ENCODE measurements at places on chromosomes 2 and 18.
A peak's percentile ranks its signal among the peaks of the same experiment; 100 is the strongest.

DNA sequence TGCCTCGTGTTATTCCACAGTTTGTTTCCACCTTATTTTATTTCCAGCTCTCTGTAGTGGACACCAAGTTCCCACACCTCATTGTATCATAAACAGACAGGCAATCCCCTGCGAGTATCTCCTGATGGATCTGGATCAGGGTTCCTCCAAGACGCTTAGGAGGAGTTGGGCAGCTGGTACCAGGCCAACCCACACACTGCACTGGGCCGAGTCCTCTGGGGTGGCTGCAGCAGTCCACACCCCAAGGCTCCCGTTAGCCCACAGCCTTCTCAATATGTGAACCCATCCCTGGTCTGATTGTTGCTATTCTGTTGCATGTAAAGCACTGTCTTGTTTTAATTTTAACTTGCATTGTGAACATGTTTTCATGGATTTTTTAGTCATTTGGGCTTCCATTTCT, 178.8 kb upstream of the RAB6C start:
- DNase-seq: no peak

GRCh38 chr2:233091595-233092375, 31.6 kb downstream of the INPP5D start:
- DNase-seq: no peak

GRCh38 chr2:194954218-194954617, 702.8 kb upstream of the SLC39A10 start:
- DNase-seq: no peak

DNA sequence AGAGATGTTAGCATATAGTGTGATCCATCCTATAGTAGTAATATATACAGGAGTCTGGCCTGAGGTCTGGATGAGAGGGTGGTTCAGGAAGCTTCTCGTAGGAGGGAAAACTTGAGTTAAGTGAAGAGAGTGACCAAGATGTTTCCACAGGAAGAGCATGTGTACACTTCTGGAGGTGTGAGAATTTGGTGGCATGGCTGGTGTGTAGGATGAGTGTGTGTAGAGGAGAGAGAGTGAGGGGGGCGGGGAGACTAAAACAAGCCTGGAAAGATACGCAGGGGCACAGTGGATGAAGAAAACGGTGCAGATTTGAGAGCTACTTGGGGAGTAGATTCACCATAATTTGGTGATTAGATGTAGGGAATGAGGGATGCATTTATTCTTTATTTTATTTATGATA, 43.5 kb upstream of the CTLA4 start:
- DNase-seq: no peak

GRCh38 chr18:62566199-62566598, 43.4 kb downstream of the ZCCHC2 start:
- no peak for DNase-seq

DNA sequence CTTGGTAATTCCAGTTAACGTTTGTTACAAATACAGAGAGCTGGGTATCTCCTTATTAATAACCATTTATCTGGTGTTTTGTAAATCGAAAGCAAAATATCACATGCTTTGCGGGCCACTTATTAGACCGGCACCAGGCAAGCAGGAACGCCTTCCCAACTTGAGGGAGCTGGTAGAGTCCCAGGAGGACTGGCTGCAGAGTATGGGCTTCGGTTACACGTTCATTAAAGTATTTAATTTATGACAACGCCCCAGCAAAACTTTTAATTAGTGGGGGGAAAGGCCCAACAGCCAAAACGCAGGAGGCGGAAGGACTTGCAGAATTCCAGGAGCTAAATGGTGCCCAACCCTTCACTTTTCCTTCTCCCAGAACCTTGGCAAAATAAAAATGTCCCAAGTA, 3.7 kb downstream of the SMAD7 start:
- no peak for DNase-seq

GRCh38 chr18:12929477-12930083, 18.2 kb upstream of the SEH1L start:
- no peak for DNase-seq

DNA sequence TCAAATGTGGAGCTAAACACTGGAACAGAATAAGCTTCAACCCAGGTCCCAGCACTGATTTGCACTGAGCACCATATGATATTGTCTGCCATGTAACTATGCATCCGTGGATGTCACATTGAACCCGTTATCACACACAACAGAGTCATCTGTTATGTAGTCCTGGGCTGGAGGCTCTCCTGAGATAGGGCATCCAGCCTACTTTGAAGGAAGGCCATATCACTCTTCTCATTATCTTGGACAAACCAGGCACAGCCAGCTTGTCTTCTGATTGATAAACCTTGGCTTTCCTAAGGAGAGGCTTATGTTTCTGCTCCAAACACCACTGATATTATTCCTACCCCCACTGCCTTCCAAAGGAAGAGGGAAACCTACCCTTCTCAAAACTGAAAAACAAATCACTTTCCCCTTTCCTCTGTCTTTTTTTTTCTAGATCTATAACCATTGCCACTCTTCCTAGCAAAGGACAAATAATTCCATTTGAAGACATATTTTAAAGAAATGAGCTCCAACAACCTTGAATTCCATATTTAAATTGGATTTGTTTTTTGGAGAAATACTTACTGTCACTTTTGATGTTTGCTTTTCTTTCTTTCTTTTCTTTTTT, 16.4 kb downstream of the RSAD2 start:
- no peak for DNase-seq

- no peak for DNase-seq
Measured at GRCh38 chr2:158686210-158686691, 108.9 kb upstream of the DAPL1 start.

GRCh38 chr2:9968553-9969497, 17.3 kb downstream of the GRHL1 start:
- DNase-seq: no peak

GRCh38 chr2:11896386-11896785, 150.0 kb downstream of the LPIN1 start:
- DNase-seq: no peak

DNA sequence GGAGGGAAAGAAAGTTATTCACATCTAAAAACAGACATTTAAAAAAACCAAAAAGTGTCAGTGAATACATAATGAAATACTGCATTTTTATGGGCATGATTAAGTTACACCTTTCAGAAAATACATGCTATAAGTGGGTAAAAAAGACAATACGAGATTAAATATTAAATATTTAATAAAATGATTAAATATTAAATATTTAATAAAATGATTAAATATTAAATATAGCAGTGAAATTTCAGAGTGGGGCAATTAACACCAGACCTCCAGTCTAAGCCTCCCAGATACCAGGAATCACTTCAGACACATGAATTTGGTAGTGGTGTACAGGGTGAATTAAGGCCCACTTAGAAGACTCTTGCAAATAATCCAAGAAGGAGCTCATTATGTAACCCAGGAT, 15.5 kb downstream of the RBM43 start:
- DNase-seq: no peak

DNA sequence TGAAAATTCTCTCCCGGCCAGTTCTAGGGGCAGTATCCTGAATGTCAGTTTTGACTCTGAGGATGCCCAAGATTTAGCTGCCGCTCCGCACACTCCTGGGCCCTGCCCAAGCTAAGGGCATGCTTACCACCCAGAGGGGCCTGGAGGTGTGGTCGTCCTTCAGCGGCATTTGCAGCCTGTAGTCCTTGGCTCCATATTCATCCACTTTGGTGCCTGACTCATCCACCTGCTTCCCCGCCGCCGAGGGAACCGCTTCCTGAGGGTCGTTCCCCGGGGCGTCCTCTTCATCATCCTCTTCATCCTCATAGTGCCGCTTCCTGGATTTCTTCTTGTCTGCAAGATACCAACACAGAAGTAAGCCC, 577 bp downstream of the ERCC3 start:
- DNase-seq: peak; percentile 21

- no peak for DNase-seq
Measured at GRCh38 chr2:27018142-27018541, 14.6 kb upstream of the TMEM214 start.

DNA sequence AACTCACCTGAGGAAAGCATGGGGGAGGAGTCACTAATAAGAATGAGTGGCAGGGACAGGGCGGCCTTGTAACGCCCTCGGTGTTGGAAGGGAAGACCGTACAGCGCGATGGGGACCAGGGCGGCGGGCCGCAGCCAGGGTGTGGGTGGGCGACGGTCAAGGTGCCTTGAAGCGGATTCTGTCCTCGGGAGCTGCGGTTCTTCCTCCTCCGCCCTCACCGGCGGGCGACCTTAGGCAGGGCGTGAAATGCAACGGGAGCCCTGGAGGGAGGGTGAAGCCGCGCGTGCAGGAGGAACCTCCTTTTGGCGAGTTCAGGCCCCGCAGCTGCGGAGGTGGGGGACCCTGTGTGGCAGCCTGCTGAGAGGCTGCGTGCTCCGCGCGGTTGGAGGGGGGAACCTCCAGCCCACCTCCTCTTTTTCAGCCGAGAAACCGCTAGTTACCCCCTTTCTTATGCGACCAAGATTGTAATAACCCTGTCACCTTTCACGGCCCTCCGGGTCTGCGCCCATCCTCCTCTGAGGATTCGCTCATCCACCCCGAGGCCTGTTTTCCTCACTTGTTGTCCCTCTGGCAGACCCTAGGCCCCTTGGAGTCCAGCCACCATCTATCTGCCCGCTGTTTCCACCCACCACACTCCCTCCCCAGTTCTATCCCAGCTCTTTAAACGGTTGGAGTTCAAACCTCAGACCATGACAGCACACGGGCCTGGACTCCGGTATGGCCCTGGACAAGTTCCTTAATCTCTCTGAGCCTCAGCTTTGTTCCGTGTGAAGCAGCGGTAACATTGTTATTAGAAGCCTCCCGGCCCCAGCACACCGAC, 823 bp upstream of the RNU2-63P start:
- peak; percentile 26 for DNase-seq

DNA sequence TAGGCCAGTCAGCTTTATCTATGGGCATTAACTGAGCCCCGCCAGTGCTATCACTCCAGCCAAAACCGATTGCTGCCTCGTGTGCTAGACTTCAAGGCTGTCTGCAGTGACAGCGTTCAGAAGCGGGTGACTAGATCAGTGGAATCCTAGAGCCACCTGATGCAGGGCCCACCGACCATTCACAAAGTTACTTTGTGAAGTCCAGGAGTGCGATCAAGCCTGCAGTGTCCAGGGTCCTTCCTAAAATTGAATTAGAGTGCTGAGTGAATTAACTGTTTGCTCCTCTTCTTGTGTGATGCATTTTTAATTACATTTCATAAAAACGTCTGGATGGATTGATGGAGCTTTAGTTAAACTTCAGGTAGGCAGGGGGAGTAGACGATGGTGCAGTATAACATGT, 13.9 kb downstream of the PCARE start:
- DNase-seq: no peak

DNA sequence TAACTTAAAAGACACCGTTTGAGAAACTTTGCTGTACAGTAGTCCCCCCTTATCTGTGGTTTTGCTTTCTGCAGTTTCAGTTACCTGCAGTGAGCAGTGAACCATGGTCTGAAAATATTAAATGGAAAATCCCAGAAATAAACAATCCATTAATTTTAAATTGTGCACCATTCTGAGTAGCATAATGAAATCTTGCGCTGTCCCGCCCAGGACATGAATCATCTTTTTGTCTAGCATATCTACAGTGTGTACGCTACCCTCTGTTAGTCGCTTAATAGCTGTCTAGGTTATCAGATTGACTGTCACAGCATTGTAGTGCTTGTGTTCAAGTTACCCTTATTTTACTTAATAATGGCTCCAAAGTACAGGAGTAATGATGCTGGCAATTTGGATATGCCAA, 6.1 kb downstream of the ARPC2 start:
- DNase-seq: no peak

DNA sequence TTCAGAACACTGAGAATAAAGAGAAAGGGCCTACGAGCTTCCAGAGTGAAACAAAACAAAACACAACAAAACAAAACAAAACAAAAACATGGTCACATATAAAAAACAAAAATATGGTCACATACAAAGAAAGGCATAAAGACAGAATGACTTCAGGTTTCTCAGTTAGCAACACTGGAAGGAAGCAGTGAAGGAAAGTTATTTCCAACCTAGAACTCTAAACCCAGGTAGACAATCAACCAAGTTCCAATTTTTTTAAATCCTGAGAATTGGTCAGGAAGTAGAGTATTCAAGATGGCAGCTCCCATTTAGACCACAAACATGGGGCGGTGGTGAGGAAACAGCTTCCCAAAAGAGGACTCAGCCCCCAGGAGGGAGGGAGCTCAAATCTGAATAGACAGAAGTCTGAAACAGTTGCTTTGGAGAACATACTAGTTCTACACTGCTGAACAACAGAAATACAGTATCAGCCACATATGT, 9.1 kb downstream of the DRC1 start:
- DNase-seq: no peak

- DNase-seq: no peak
Measured at GRCh38 chr2:227783404-227784138, 30.1 kb upstream of the CCL20 start.

DNA sequence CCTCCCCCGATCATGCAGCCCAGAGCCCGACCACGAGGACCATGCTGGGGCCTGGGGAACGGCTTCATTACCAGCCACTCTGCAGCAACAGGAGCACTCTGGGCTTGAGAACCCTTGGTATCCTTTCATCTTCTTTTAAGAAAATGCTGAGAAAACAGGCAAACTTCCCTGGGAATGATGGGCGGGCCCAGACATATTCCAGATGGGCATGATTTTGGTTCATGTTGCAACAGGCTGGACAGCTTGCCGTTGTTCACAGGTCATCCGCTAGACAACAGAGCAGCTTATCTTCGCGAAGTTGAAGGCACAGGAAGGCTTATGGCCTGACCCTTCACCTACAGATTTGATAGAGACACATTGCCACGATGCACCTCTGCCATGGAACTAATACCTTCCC, 121.0 kb downstream of the KLHL29 start:
- DNase-seq: no peak

DNA sequence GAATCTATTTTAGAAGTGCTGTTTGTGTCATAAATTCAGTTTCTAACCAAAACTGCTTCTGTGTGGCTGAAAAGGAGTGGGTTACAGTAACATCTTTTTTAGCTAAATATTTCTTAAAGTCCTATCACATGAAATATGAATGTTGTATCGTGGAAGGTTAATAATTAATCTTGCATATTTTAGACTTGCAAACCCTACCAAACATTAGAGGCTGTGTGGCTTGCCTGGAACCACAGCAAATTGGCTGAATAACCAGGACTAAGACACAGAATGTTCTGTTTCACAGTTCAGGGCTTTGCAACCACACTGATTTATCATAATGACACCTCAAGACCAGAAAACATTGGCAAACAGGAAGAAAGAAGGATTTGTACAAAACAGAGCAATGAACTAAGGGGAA, 208.9 kb upstream of the CNTNAP5 start:
- no peak for DNase-seq

- DNase-seq: no peak
Measured at GRCh38 chr2:105761931-105762515, 17.3 kb downstream of the NCK2 start.

- DNase-seq: no peak
Measured at GRCh38 chr2:24947561-24948157, 24.1 kb downstream of the DNAJC27 start.
